ENCODE measurements at places on chromosomes 4 and X.

GRCh38 chr4:176099314-176099713 lies 33.7 kb downstream of the WDR17 start:
- no peak for DNase-seq

GRCh38 chrX:42933187-42933586 lies 155.2 kb upstream of the PPP1R2C start:
- DNase-seq = no peak

GRCh38 chr4:125791896-125792295 lies 477.1 kb downstream of the FAT4 start:
- DNase-seq = no peak

DNA sequence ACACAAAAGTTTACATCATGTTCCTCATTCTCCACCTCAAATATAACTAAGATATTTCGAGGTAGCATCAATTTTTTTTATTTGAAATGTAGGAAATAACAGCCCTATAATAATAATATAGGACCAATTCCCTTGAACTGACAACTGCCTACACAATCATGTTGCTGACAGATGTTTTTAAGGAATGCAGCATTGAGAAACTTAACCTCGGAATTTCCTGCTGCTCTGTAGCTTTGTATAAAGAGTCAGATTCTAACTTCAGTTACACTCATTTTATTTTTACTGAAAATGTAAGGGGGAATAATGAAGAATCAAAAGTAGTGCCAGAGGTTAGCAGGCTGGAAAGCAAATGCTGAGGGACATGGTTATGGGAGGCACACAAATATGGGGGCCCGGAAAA lies 235.8 kb downstream of the RBMX2 start:
- no peak for DNase-seq

GRCh38 chrX:138925330-138925729 lies 213.8 kb upstream of the FGF13 start:
- no peak for DNase-seq
